ENCODE measurements at places on chromosomes 13 and 19.
A peak's percentile ranks its signal among the peaks of the same experiment; 100 is the strongest.

DNA sequence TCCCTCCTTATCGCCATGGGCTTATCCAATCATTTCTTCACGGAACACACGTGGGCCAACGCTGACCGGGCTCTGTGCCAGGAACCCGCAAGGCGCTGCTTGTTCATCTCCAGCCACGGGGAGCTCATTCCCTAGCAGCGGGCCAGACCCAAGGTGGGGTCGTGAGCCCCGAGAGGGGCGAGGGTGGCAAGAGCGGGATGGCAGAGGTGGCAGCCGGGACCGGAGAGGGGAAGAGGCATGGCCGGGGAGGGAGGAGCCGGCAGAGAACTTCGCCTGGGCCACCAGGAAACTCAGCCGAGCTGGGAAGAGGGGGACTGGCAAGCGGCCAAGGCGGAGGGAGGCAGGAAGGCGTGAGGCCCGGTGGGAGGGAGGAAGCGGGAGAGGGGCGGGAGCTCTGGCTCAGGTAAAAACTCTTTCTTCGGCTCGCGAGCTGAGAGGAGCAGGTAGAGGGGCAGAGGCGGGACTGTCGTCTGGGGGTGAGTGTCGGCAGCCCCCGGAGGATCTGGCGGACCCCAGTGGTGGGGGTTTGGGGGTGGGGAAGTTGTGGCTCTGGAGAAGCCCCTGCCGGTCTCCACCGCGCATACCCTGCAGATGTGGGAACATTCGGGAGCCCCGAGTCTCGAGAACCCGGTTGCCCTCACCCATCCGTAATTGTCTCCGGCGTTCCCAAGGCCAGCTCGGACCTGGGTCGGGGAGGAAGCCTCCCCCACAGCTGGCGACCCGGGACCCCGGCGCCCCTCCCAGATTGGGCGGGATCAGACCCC, at the start of gene B3GNT3:
Gene B3GNT3 (plus strand): TSS at position 408 of the 764 bp plus-strand sequence. CDS start 12,670 bp downstream, outside the sequence.
- DNase-seq = peak; percentile 48

DNA sequence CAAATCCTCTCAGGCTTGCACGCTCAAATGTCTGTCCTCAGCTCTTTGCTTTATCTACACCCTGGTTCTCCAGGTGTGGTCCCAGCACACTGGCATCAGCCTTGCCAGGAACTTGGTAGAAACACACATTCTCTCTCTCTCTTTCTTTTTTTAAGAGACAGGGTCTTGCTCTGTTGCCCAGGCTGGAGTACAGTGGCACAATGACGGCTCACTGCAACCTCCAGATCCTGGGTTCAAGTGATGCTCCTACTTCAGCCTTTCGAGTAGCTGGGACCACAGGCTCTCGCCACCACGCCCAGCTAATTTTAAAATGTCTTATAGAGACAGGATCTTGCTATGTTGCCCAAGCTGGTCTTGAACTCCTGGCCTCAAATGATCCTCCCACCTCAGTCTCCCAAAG, 20.8 kb downstream of the ADGRL1 start:
- no peak for DNase-seq

- DNase-seq = no peak
Observed at GRCh38 chr19:30686826-30687566, 314.8 kb downstream of the ZNF536 start.

DNA sequence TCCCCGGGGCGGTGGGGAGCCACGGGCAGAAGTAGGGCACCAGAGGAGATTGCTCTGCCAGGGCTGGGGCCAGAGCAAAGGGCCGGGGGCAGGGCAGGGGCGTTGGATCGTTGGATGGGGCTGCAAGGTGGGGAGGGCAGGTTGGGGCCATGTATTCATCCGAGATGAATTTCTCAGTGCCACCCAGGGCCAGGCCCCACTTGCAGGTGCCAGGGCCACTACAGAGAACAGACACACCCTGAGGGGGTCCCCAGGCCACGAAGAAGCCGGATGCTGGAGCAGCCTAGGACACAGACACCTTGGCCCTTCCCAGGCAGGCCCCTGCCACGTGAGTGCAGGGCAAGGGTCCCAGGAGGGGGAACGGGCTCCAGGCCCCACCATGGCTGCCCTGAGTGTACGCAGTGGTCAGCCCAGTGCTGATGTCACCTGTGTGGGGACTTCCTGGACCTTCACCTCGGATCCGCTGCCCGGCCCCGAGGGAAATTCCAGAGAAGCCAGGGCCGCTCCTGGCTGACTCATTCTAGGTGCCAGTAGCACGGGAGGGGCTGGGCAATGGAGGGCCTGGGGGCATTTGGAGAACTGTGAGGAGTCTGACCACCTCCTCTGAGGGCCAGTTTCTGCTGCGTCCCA, 9.6 kb upstream of the SBNO2 start:
- DNase-seq = no peak

DNA sequence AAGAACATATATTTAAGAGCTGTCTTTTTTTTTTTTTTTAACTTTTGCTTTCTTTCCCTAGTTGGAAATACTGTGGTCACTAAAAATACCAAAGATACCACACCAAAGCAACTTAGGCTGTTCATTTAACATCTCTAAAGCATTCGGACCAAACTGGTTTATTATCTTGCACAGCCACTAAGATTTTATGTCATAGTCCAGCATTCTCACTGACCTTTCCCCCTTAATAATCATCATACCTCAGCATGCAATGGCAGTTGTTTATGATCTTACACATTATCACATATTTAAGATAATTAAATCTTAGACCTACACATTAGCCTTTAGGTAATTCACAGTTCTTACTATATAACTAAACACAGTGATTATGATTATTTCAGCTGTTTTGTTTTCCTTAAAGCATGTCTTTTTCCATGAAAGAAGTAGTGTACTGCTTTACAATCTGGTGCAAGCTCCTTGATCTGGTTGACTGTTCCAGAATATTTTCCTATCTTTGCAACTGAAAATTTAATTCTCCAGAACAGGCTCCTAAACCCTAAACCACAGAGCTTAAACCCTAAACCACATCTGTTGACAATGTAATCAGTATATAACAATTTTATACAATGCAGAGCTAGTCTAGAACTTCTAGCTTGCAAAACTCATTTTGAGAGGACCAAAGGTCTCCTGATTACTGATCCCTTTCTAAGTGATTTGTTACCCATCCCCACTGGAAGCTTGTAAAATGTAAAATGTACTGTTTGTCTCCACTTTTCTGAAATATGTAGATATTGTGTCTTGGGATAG, 74.2 kb downstream of the CDK8 start:
- DNase-seq = no peak

- no peak for DNase-seq
Observed at GRCh38 chr19:369256-369655, 24.7 kb upstream of the MIER2 start.

DNA sequence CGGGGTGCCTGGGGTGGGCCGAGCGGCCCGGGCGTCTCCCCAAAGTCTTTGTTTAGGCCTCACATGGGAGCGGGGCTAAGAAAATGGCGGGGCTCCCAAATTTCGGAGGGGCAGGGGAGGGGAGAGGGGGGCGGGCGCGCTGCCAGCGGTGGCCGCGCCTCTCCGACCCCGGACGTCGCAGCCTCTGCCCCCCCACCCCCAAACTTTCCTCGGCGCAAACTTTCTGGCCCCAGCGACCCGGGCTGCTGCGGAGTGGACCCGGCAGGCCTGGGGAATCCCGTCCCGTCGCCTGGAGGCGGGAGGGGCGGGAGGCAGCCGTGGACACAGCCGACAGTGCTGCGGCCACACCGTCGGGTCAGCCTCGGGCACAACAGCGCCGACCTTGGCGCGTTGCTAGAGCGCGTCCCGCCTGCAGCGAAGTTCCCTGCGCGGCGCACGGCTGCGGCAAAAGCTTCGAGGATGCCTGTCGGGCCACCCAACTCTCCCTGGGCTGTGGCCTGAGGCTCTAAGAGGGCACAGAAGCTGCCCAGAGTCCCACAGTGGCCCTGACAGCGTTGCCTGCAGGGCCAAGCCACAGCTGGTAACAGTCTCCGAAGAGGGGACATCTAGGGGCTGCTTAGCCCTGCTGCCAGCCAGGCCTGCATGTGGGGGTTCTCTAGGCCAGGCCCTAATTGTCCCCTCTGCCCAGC, 1.3 kb downstream of the NFIX start:
- no peak for DNase-seq

GRCh38 chr19:4186087-4186993, 3.9 kb downstream of the ANKRD24 start:
- DNase-seq = peak; percentile 88

DNA sequence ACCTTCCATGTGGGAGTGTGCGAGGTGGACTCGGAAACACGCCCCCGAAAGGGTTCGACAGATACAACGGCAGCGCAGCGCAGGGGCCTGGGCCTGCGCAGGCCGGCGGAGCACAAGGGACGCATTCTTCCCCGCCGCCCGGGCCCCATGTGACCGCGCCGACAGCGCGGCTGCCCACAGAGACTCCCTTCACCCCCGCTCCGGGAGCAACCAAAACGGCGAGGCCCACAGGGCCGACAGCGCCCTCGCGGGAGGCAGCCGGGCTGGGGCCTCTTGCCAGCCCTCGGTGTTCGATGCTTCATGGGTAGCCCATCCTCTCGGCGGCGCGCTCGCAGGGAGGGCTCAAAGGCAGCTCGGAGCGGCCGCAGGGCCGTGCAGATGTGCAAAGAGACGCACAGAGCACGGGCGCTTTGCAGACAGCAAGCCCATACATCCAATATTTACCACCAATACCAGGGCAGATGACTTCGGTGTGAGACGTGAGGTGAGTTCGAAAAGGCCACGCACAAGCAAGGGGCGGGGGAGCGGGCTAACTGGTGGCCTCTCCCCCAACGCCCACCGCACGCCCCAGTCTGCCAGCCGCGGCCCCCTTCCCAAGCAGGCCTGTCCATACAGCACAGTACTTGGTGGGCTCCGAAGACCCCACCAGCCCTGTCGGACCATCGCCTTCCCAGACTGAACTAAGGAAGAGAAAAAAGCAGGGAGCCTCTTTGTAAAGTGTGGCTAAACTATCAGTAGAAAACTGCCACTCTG, 89.9 kb downstream of the CRYL1 start:
- DNase-seq = no peak

DNA sequence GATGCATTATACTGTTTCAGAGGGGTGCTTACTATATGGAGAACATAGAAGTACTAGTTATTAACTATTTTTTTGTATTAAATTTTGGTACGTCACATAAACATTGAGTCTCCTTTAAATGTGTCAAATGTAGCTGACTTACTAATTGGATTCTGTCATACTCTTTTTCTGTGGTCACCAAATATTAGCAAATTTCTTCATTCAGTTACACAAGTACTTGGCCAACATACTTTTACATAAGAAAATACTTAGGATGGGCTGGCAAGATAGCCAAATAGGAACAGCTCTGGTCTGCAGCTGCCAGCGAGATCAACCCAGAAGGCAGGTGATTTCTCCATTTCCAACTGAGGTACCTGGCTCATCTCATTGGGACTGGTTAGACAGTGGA, 19.2 kb downstream of the LPAR6 start:
- DNase-seq = no peak

GRCh38 chr19:30388819-30389218, 16.6 kb downstream of the ZNF536 start:
- DNase-seq = no peak

- no peak for DNase-seq
Observed at GRCh38 chr13:33536601-33537000, 251.0 kb upstream of the STARD13 start.

GRCh38 chr13:37640499-37640898, 41.9 kb upstream of the POSTN start:
- no peak for DNase-seq

- no peak for DNase-seq
Observed at GRCh38 chr13:28575200-28575599, 80.3 kb upstream of the FLT1 start.

DNA sequence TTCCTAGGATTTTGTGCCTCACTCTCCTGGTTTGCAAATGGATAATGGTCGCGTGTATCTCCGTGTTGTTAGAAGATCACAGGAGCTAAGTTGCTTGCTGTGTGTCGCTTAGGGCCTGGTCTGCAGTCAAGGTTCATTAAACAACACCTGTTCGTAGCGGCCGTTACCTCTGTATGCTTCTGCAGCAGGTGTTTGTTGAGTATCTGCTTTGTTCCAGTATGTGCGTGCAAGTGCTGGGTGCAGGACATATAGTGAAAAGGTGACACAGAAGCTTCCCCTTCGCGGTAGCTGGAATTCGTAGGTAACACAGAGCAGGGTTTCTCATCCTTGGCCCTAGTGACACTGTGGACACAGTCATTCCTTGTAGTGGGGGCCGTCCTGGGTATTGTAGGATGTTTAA, 5.4 kb downstream of the MED25 start:
- no peak for DNase-seq

GRCh38 chr13:62193919-62194318, 778.3 kb upstream of the PCDH20 start:
- no peak for DNase-seq

DNA sequence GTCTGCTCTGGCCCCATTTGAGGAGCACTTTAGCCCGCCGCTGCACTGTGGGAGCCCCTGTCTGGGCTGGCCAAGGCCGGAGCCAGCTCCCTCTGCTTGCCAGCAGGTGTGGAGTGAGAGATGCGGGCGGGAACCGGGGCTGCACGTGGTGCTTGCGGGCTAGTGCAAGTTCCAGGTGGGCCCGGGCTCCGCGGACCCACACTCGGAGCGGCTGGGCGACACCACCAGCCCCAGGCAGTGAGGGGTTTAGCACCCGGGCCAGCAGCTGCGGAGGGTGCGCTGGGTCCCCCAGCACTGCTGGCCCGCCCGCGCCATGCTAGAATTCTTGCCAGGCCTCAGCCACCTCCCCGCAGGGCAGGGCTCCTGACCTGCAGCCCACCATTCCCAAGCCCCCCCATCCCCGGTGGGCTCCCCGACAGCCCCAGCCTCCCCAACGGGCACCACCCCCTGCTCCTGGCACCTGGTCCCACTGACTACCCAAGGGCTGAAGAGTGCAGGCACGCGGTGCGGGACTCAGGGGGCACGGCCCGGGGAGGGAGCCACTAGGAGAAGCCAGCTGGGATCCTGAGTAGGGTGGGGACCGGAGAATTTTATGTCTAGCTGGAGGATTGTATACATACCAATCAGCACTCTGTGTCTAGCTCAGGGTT, 19.1 kb downstream of the COMMD6 start:
- no peak for DNase-seq

DNA sequence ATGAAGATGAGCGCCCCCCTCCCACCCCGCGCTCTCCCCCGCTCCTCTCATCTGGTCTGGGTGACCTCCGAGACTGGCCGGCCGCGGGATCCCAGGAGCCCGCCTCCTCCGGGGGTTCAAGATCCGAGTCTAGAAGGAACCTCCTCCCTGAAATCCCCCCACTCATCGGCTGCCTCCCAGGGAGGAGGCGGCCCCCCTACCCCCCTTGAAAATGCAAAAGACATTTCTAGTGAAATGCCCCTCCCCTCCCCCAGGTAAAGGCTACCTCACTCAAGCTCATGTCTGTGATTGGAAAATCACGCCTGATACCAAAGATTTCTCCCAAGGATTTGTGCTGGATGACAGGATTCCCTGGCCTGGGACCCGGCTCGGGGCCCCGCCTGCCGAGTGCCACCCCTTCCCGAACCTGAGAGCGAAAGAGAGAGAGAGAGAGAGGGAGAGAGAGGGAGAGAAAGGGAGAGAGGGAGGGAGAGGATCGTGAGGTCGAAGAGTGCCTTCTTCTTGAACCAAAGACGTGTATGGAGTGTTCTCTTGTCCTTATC, 23.4 kb downstream of the ONECUT3 start:
- DNase-seq = no peak

DNA sequence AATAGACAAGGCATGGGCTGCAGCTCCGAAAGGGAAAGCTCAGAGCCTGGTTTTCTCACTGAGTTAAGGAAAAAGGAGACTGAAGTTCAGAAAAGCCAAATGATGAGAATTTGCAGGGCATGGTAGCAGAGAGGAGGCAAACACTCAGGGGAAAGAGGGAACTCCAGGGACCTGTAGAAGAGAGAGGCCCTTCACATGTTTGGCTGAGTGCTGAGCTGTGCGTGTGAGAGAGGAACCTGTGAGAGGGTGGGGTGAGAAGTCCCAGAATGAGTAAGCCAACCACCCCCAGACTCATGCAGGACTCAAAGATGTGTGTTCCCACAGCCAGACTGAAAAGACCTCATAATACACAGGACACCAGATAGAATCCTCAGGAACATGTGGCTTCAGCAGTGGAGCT, 2.8 kb upstream of the CRYL1 start:
- peak; percentile 45 for DNase-seq
